Myocyte (in vitro differentiated cells): ENCODE measurements at places on chromosomes 6 and 20.

GRCh38 chr6:44269178-44269920 lies 901 bp upstream of the TMEM151B start:
- DNase-seq: no peak

DNA sequence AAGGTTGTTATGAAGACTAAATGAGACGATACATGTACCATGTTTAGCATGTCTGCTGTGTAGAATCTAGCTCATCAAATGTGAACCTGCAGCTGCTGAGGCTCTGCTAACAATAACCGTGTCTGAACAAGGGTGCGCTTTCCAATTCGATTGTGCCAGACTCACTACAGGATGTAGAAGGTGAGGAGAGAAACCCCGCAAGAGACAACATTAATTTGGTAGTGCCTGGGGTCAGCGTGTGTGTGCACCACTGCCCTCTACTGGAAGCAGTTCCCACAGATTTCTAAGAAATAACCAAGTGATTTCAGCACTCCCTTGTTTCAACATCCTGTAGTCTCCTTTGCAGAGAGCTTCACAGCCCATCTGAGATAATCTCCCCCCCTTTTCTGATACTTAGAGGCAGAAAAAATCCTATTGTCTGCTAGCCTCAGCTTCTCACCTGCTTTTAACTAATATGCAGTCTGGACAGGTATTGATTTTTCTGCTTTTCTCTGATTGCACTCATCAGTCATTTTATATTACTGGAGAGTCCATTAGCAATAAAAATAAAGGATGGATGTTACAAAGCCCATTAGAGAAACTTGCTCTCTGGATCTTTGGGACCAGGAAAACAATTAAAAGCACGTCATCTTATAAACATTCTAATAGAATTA lies 96.7 kb upstream of the BACH2 start:
- DNase-seq: peak; percentile 61

GRCh38 chr20:59807909-59808728 lies 125.3 kb downstream of the SYCP2 start:
- DNase-seq: no peak

DNA sequence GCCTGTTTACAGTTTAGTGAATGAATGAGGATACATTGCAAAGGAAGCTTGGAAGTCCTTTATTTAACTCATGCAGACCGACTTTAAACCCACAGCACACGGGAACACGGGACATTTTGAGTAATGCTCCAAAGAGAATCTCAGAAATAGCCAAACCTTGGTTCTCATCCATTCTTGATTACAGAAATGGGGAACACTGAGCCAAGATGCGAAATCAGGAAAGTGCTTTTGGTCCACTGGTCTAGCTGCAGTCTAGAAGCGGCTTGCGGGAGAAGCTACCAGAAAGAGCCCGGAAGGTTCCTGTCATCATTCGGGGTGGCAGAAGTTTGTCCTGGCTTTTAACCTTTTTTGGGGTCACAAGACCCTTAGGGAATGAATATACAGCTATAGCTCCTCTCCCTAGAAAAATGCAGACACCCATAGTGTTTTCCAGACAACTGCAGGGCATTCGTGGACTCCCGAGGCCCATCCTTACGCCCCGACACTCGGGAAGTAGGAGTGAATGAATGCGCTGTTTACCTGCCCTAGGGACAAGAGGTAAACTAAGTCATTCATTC lies 475 bp upstream of the TMEM181 start:
- DNase-seq: no peak

DNA sequence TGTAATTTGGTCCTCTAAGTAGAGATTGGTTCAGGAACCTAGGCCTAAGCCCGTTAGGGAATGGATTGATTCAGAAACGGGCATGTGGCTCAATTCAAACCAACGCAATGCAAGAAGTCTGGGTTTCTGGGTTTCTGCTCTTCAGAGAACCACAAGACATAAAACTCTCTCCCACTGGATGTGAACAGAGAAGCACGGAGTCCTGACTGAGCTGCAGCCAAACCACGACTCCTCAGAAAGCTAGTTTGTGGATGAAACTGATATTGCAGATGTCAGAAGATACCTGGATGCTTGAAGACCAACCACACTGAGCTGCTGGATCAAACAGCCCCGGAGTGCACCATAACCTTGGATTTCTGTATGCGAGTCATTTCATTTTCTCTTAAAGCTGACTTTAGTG lies 50.0 kb downstream of the SOD2 start:
- no peak for DNase-seq

GRCh38 chr20:50861012-50861411 lies 66.2 kb downstream of the BCAS4 start:
- no peak for DNase-seq

DNA sequence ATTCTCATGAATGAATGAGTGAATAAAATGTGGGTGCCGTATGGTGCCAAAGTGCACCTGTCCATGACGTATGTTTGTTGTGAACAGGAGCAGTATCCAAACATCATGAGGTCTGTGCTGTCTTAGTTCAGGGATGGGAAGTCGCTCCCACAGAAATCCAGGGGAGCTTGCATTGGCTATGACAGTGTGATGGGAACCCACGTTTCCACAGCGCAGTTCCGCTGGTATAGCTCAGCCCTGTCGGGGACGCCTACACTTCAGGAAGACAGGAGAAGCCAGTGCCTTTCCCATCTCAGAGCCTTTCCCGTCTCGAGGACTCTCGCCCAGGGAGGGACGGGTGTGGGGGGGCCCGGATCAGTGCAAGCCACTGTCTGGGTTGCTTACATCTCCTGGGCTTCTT lies 69.8 kb downstream of the DACT2 start:
- DNase-seq: no peak

GRCh38 chr6:156883497-156884252 lies 106.5 kb downstream of the ARID1B start:
- DNase-seq: no peak

DNA sequence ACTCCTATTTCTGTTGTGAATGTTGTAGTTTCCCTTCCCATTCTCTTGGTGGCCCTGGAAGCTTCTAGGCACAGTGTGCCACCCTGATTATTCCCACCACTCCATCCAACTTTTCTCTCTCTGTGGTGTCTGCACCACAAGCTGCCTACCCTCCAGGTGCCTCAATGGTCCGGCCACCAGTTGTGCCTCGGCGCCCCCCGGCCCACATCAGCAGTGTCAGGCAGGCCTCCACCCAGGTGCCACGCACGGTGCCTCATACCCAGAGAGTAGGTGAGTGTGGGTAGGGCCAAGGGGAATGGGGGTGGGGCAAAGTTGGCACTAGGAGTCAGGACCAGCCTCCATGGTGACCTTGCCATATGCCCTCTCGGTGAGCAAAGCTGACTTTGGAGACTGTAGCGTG lies 23.1 kb downstream of the PABPC1L start:
- DNase-seq: no peak

GRCh38 chr20:57412347-57413029 lies 21.3 kb downstream of the RBM38 start:
- DNase-seq: no peak

DNA sequence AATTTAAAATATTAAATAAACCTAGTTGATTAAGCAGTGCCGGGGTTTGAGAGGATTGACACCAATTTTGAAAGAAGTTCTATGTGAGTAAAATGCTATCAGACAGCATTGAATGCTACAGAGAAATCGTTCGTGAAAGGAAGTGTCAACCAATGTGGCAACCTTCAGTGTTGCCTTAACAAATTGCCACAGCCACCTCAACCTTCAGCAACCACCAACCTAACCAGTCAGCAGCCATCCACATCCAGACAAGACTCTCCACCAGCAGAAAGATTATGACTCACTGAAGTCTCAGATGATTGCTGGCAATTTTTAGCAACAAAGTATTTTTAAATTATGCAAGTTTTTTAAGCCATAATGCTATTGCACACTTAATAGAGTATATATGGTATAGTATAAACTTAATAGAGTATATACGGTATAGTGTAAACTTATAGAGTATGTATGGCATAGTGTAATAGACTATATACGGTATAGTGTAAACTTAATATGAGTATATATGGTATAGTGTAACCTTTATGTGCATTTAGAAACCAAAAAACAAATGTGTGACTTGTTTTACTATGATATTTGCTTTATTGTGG lies 65.3 kb upstream of the ID4 start:
- DNase-seq: peak; percentile 28

DNA sequence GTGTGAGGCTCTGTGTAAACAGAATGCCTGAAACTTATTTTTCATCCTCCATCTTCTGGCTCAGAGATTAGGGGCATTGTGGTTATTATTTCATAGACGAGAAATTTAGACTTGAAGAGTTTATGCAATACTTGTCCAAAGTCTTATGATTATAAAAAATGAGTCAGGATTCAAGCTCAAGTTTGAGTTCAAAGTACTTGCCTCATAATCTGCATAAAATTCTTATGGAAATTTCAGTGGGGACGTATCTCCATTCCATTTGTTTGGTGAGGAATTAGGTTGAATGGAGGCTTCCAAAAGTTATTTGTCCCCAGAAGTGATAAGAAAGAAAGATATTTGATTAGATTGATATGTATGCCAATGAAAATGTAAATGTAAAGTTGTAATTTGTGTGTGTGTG lies 93.7 kb upstream of the CLVS2 start:
- DNase-seq: no peak

DNA sequence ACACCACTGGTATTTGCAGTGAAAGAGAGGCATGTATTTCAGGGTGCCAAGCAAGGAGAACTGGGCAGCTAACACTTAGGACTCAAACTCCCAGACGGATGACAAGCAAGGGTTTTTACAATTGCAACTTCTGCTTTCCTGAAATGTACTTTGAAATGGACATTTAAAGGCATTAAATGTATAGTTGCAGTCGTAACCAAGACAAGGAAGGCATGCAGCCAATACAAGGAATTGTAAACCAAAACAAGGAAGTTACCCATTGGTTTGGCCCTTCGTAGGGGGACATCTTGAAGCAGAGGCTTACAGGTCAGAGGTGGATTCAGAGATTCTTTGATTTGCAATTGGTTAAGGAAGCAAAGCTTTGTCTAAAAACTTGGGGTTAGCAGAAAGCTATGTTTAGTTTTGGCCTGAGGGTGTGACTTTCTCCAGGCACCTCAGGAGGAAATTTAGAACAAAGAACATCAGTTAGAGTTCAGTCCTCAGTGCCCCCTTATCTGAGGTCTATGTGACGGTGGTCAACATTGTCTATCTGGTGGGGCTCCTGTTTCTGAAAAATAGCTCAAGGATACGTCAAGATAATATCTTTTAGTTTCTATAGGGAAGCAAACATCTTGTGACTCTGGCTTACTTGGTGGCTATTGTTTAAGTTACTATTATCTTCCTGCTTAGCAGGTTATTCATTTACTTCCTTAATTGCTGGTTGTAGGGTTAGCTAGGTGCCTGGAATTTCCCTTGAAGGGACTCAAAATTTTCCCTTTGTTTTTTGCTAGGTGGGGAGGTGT lies 266.0 kb downstream of the CD83 start:
- no peak for DNase-seq

GRCh38 chr6:152783217-152783878 lies 32.8 kb downstream of the VIP start:
- DNase-seq: no peak

DNA sequence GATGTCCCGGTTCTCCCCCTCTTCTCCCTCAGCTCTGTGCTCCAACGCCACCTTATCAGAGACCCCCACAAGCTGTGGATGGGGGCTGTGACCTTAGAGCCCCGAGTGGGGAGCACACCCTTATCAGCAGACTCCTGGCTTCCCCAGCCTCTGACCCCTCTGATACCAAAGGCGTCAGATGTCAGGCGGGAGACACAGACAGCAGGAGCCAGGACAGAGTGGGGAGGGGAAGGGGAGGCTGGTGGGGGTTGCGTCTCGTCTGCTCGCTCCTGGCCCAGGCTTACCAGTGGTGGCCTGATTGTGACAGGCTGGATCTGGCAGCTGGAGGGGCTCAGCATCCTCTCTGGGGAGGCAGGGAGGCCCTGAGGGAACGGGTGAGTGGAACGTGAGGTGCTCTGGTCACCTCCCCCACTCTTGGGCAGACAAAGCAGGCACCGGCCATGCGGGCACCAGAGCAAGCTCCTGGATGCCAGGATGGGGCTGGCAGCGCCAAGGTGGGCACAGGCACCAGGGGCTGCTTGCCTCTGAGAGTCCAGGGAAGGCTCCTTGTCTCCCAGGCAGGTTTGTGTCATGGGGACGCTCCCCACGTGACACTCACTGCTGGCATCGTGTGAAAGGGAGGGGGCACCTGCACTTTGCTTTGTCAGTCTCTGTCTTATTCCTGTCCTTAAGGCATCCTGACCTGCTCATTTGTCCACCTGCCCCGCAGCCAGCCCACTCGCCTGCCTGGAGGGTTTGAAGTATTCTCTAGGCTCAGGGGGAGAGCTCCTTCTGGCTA lies 27.8 kb upstream of the GATA5 start:
- no peak for DNase-seq

DNA sequence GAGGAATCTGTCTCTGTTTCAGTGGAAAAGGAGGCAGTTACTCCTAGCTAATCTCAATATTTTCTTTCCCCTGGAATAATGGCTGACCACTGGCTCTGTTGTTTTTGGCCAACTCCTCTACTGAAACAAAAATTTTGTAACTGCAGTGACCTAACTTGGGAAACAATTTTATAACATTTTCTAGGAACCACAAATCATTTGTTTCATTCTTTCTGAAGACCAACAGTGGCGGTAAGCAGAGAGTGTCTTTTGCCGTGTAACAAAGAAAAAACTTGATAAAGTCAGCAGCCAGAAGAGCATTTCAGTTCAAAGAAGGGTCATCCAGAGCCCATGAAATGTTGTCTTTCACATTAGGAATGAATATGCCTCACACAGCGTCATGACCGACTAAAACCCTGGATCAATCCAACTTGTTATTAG lies 11.8 kb upstream of the BFSP1 start:
- peak; percentile 60 for DNase-seq

DNA sequence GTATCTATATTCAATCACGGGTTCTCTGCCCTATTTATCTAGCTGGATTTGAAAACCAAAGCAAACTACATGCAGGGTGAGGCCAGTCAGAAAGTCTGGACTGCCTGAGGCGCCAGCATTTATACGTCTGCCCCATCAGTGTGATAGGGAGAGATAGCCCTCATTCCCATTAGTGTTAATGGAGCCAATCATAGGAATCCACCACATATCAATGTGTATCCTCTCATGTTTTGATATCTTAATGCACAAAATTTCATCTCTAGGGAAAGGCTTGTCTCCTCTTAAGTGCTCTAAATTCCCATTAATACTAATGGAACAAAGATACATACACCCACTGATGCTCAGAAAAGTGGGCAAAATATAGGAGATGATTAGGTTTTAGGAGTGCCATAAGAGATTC lies 376.2 kb downstream of the BTBD3 start:
- DNase-seq: no peak

DNA sequence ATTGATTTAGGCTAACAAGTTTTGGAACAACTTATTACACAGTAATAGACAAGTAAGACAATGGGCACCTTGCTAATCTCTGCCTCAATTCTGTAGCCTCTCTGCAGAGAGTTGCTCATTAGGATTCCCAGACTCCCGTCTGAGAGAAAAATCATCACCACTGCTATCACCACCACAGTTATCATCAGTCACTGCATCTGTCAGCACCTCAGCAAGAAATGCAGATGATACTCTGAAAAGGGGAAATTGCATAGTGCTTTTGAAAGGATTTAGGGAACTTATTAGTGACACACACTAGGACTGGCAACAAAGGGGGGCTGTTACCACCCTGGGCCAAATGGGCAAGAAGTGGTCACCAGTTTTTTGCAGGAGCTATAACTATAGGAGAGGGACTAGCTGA lies 39.9 kb downstream of the FOXA2 start:
- no peak for DNase-seq
